ENCODE measurements at places on chromosomes 1 and 21.

- no peak for DNase-seq
These were observed 38.8 kb downstream of the NGF start for GRCh38 chr1:115299266-115299665.

- DNase-seq = no peak
These were observed 3.3 kb downstream of the RSRP1 start for GRCh38 chr1:25243907-25244306.

DNA sequence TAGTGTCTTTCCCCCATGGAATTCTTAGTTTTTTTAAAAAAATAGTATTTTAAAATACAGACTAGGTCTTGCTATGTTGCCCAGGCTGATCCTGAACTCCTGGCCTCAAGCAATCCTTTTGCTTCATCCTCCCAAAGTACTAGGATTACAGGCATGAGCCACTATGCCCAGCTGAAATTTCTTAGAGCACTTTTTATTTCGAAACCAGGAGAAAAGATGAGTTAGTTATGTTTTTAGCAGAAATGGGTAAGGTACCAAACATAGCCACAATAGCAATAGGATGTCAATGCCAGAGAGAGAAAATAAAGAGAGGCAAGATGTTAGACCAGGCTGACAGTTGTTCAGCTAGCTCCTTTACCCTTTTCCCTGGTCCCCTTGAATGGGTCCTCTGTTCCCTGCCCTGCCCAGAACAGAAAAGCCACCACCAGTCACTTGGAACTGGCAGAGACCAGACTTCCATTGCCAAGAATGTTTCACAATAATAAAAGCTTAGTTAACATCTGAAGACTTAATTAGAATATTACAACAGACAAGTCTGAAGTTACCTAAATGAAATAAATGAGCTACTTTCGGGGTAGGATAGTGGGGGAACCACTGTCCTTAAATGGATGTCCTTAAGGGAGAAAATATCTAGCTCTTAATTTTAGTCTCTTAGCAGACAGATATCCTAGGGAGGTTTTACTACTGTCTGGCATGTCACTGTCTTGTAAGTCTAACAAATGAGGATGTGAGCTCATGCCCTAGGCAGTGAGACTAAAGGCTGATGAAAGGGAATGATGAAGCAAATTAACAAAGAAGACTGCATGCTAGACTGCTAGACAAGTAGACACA is 54.3 kb downstream of the ABL2 start:
- DNase-seq = no peak

DNA sequence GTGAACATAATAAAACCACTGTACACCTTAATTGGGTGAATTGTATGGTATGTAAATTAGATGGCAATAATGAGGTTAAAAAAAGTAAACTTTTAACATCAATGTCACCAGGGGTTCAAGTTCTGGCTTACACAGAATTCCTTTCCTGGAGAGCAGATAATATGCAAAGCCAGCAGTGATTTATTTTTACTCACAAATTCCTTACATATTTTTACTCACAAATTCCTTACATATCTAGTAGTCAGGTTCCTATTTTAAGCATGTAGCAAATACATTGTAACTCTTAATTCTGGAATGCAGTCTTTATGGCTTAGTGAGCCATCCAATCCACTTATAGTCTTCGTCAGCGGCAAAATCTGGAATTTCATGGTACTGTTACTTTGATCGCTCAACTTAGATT is 1.3 kb upstream of the UBE4B start:
- DNase-seq = no peak

All from mesenteric fat pad (tissue), 1 donor.